Activated naive CD8-positive, alpha-beta T cell treated with anti-CD3 and anti-CD28 coated beads for 36 hours (primary cell): ENCODE measurements at places on chromosomes 12 and 14.

GRCh38 chr12:79019672-79020071 lies 155.1 kb downstream of the SYT1 start:
- no peak for DNase-seq

GRCh38 chr14:96265383-96266095 lies 9.5 kb downstream of the BDKRB1 start:
- no peak for DNase-seq

- DNase-seq, result no peak
Observed at GRCh38 chr14:94964181-94964580, 193.1 kb downstream of the DICER1 start.

DNA sequence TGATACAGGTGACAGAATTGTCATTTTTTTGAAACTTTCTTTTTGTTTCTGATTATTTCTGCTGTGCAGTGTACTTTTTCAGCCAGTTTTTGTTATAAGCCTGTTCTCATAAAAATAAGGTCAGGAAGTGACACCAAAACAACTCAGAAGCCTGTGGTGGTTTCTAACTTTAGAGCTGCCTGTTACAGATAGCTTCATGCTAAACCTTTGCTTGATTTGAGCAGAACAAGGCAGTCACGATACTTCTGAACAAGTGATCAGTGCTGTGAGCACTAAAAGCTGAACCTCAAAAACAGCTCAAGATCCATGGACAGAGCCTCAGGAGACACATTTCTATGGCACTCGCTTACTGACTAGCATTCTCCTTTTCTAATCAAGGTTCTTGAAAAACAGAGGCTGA lies 82.0 kb downstream of the PRKCH start:
- no peak for DNase-seq

- peak; percentile 29 for DNase-seq
Observed at GRCh38 chr12:54596526-54596946, 8.1 kb upstream of the PPP1R1A start.

- DNase-seq, result no peak
Observed at GRCh38 chr12:85796001-85796400, 40.2 kb downstream of the RASSF9 start.
